Stimulated activated naive CD4-positive, alpha-beta T cell treated with Interleukin-2 at 50 U/mL for 16 hours (primary cell): ENCODE measurements at places on chromosomes 3 and 15.

DNA sequence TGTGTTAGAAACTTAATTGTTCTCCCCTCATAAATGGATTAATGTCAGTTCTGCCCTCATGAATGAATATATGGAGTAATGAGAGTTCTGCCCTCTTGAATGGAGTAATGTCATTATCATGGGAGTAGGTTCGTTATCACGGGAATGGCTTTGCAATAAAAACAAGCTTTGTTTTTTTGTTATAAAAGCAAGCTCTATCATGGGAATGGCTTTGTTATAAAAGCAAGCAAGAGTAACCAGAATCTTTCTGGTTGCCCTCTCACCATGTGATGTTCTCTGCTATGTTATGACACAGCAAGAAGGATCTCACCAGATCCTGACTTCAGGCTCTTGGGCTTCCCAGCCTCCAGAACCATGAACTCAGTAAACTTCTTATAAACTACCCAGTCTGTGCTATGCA is 38.4 kb upstream of the UBL7 start:
- DNase-seq: no peak

DNA sequence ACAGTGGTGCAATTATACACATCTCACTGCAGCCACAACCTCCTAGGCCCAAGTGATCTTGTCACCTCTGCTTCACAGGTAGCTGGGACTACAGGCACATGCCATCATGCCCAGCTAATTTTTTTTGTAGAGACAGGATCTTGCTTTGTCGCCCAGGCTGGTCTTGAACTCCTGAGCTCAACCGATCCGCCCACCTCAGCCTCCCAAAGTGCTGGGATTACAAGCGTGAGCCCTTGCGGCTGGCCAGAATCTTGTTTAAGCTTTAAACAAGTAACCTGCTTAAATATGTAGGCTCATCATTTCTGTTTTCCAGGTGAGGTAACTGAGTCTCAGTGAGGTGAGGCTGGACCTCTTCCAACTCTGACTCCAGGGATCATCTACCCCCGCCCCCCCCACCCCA is 7.7 kb upstream of the PSTPIP1 start:
- no peak for DNase-seq

DNA sequence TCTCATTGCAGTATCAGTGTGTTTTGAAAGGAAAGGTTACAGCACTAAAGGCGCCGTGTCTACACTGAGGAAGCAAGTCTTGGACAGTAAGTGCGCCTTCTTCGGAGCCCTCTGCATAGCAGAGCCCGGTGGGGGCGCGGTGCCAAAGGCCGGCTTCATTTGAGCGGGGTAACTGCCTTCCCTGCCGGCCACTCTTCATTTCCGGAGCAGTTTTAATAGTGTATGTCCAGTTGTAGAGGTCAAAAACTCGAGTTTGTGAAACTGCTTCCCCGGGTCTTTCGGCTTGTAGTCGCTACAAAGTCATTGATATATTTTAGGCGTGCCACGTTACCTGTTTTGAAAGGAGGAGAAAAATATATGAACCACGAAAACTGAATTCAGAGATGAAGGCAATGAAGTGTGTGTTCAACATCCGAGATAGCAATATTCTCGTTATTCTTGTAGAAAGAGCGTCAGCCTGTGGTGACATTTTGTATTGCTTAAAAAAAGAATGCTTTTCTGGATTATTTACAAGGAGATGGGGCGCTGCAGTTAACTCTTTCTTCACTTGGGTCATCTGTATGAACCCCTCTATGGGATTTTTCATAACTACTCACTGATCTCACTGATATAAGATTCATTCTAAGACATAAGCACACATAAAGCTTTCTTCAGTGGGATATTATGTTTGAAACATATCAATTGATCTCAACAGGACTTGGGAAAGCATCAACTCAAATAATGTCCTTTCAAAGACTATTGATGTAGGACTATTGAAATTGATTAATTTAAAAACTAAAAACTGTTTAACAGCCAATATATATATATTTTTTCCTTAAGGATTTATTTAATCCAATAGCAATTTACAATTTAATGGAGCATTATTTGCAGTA is 3.0 kb downstream of the ALCAM start:
- DNase-seq: peak; percentile 12

- DNase-seq: no peak
These were observed 516.0 kb upstream of the IL12A start for GRCh38 chr3:159472611-159473010.

- no peak for DNase-seq
These were observed 18.1 kb upstream of the SLC27A2 start for GRCh38 chr15:50163719-50164410.

DNA sequence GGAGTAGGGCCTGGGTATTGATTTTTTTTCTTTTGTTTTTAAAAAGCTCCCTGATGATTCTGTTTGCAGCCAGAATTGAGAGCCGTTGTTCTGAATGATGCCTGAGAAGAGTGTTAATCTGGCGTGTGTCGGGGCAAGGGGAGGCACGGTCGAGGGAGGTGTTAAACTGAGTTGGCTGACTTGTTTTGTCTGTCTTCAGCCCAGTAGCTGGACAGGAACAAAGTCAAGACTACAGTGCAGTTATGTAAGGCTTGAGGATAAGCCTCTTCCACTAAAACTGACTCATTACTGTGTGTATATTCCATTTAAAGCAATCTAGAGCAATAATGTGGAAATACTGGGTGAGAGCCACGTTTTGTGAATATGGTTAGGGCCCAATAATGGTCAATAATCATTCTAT is 119.0 kb upstream of the DLG1 start:
- DNase-seq: no peak

GRCh38 chr3:168512802-168513201 is 417.1 kb upstream of the GOLIM4 start:
- DNase-seq: no peak

DNA sequence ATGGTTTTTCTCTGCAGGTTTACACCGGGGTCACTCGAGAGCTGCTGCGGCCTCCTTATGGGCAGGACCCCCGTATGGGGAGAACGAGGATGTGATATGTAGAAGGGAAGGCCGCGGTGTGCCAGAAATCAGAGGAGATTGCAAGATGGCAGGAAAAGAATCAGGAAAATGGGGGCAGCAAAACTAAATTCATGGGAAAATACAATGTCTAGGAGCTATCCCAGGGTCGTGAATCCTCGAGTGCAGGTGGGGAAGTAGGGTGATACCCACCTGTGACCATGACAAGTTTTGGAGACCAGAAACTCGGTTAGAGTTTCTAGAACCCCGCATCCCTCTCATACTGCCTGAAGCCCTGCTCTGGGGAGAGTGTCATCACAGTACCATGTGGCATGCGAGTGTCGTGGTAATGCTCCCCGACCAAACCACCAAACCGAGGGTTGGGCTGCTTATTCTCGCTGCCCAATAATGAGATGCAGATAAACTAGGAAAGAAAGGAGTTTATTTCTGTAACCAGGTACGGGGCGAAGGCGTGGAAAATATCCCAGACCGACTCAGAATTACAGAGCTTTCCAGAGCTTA is 781 bp downstream of the TRNT1 start:
- DNase-seq: peak; percentile 48

GRCh38 chr3:4245671-4246070 is 57.5 kb upstream of the SETMAR start:
- DNase-seq: no peak

- no peak for DNase-seq
These were observed 365.2 kb upstream of the DPH6 start for GRCh38 chr15:35911052-35911777.

- DNase-seq: peak; percentile 1
These were observed 230.4 kb upstream of the CHRM5 start for GRCh38 chr15:33737687-33738601.

DNA sequence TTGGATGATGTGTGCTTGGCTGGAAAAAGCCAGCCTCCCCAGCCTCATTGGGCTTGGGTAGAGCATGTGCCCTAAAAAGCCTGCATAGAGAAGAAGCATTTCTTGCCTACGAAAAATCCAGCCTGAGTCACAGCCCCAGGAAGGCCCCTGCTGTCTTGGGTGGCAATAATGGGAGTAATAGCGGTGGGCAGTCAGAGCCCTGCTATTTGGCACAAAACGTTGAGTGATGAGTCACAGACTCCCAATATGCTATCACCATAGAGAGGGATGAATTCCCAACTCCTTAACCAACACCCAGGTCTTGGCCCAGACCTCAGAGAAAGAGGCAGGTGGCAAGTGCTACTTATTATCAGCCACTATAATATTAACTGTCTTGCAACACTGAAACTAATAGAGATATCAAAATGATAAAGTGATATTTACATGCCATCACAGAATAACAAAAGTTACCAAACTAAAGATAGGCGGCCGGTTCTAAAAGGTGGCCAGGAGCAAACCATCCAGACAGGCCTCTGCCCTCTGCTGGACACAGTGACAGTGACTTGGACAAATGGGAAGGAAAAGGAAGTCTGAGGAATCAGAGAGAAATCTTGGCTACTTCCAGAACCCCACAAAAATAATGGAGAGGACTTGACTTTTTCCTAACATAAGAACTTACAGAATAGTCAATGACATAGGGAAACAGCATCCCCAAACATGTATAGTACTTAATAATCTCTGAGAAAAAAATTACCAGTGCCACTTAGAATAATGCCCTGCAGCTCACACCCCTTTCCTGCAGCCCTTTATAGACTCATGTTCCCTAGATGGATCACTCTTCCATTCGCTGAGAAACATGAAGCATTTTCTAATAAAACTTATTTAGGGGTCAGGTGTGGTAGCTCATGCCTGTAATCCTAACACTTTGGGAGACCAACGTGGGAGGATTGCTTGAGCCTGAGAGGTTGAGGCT is 51.9 kb upstream of the MUC13 start:
- no peak for DNase-seq

DNA sequence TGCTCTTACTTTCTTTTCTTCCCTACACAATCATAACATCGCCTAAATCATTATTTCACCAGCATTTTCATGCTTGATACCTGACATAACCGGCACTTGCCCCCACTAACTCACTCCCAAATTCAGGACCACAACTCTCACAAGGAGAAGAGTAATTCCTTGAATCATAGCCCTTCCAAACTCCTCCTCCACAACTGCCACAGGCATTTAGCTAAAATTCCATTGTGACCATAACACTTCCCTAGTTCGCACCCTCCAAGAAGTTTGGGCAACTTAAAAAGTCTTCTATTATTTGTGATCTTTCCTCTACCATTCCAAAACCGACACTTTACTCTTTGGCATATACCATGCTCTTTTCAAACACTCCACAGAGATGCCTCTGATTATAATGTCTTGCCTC is 59.4 kb upstream of the XRN1 start:
- DNase-seq: no peak

DNA sequence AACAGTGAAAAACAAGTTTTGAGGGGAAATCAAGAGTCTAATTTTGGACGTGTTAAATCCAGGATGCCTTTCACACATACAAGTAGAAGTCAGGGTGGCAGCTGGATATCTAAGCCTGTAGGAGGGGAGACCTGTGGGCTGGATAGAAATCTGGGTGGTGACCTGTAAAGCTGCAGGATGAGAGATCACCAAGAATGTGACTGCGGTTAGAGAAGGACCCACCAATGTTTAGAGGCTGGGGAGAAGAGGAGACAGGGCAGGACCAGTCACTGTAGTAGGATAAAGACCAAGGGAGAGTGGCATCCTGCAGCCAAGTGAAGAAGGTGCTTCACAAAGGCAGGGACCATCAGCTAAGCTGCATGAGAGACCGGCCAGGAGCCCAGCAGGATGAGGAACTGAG is 36.2 kb downstream of the MRAS start:
- DNase-seq: no peak

DNA sequence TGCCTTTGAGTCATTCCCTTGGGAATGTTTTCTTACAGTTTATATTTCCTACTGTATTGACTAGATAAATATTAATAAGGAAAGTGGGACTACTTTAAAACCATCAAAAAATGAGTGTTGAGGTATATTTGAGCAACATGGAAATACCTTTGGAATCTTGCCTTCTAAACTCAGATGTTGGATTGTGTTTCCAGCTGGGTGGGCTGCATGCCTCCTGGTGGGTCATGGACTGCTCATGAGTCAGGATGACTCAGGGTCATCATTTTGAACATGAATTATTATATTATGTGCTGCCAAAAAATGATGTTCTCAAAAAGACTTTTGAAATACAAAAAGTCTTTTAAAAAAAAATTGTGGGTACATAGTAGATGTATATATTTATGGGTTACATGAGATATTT is 41.1 kb upstream of the APH1B start:
- DNase-seq: no peak

DNA sequence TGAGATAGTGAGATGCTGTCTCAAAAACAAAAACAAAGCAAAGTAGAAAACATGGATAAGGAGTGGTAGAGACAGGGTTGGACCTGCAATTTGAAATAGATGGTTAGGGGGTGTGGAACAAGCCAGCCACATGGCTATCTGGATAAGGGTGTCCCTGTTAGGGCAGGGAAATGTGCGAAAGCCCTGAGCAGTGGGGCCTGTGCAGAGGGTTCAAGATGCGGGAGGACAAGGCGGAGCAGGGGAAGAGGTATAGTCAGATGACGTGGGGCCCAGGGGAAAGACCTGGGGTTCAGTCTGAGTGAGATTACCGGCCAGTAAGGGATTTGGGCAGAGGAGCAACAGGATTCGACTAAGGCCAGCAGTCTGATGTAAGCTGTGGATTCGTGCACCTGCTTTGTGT is 18.4 kb upstream of the NR2E3 start:
- no peak for DNase-seq

DNA sequence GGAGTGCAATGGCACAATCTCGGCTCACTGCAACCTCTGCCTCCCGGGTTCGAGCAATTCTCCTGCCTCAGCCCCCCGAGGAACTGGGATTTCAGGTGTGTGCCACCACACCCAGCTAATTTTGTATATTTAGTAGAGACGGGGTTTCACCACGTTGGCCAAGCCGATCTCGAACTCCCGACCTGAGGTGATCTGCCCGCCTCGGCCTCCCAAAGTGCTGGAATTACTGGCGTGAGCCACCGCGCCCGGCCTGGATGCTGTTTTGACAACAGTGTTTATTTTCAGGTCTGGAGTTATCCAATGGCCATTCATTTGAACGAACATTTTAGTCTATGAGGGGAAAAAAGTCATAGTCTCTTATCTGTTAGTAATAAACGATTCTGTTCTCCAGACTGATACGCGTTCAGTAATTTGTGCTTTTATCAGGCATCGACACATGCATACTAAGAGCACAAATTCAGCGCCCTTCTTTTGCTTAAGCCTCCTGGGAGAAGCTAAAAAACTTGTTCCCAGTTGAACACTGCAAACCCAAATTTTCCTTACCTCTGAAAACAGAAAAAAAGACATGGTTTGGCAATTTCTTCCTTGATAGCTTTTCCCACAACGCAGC is 1.3 kb downstream of the B3GALNT1 start:
- no peak for DNase-seq

- no peak for DNase-seq
These were observed 84.3 kb upstream of the THRB start for GRCh38 chr3:24578951-24579421.
